ENCODE measurements at places on chromosomes 5 and 9.
A peak's percentile ranks its signal among the peaks of the same experiment; 100 is the strongest.

- no peak for DNase-seq
Measured at GRCh38 chr9:94913550-94913949, 187.1 kb downstream of the AOPEP start.

GRCh38 chr5:60594715-60595477 is 105.1 kb downstream of the DEPDC1B start:
- no peak for DNase-seq

DNA sequence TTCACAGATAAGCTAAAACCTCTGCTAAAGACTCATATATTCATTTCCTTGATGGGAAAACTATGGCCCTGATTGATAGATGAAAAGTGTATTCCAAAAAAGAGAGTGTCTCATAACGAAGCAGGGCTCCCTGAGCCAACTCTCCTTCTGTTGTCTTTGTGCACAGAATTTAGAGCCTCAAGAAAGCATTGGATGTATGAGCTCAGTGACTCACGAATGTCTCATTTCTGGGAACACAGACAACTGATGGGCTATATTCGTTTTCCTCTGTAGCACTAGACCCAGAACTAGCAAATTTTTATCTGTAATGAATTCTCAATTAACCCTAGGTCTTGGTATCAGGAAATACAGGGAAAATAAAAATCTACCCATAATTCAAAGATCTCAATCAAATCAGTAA is 88.4 kb downstream of the LMNB1 start:
- no peak for DNase-seq

- no peak for DNase-seq
Measured at GRCh38 chr5:103424026-103424425, 138.6 kb downstream of the NUDT12 start.

DNA sequence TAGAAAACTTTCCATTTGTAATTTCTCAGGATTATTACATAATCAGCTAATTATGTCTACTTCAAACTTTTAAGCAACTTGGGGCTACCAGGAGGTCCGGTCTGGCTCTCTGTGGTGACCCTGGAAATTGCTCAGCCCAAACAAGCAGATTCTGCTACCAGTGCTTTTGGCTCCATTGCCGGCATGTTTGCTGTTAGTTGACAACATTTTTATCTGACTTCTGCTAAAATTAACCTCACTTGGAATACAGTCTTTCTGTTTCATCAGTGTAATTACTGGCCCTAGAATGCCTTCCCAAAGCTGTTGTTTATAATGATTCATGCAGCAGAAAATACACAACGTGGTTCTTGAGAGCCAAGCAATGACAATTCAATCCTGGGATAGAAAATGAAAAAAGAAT is 38.5 kb upstream of the FAM81B start:
- no peak for DNase-seq

- no peak for DNase-seq
Measured at GRCh38 chr5:113505181-113505580, 8.3 kb upstream of the YTHDC2 start.

DNA sequence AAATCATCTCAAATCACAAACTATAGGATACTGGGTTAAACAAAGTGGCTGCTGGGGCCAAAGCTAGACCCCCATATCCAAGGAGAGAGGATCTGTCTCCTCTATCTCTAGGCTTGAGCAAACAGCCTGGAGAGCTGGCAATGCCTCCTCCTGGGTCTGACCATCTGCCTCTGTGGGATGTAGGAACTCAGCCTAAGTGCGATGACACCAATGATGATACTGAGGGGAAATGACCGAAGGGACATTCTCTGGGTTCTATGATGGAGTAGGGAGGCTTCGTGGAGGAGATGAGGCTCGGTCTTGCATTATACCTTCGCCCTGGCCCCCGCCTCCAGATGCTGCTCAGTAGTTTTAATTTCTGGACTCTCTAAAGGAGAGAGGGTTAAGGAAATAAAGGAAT is 9.3 kb upstream of the SPATA24 start:
- DNase-seq, result no peak

DNA sequence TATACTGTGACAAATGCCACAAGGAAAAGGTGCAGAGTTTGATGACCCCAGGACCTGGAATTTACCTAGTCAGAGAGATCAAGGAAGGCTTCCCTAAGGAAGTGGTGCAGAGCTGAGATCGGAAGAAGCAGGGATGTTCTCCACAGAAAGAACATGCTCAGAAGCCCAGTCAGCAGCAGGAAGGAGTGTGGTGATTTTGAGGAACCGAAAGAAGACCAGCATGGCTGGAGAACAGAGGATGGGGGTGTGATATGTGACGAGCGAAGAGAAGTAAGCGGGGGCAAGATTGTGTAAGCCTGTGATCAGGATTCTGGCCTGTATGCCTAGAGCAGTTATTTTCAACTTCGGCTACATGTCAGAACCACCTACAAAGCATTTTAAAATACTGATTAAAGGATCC is 18.7 kb upstream of the PIK3R1 start:
- DNase-seq, result peak; percentile 81

DNA sequence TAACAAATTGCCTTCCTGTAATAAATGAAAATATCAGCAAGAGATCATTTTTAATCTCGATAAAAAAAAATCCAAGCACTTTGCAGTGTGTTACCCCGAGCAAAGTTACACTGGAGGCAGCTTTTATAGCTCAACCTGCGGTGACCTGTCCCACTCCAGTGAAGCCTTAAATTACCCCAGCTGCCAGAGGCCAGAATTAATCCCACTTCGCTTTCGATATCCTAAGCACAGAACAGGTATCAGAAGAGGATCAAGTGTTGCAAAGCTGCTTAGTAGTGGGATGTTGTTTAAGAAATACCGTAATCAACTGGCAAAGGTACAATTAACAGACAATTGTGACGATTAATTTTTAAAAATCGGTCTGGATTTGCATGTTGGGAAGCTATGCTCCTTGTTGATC is 314.0 kb downstream of the AGTPBP1 start:
- DNase-seq, result no peak

GRCh38 chr5:96546120-96546519 is 113.1 kb upstream of the PCSK1 start:
- DNase-seq, result no peak

- DNase-seq, result no peak
Measured at GRCh38 chr5:147558826-147559225, 49.0 kb upstream of the DPYSL3 start.

DNA sequence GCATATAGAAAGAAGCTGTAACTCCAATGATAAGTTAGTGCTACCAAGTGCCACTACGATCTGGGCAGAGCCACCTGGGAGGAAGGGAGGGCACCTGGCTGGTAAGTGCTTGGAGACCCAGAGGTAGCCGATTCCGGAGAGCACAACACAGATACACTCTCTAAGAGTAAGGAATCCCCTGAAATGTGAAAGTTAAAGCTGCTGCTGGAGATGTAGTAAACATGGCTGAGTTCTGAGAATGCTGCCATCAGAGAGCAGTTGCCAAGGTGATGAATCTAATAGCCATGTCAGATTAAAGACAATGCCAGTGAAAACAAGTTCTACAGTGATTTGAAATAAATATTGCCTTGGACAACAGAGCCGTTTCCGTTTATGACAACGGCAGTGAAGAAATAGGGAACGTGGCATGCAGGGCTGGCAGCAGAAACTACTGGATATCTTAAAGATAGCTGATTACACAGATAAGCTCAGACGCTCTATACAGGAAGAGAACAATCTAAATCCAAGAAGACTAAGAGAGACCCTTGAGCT is 561.2 kb upstream of the C9orf72 start:
- DNase-seq, result no peak

GRCh38 chr5:114101153-114101552 is 260.7 kb upstream of the KCNN2 start:
- DNase-seq, result no peak

DNA sequence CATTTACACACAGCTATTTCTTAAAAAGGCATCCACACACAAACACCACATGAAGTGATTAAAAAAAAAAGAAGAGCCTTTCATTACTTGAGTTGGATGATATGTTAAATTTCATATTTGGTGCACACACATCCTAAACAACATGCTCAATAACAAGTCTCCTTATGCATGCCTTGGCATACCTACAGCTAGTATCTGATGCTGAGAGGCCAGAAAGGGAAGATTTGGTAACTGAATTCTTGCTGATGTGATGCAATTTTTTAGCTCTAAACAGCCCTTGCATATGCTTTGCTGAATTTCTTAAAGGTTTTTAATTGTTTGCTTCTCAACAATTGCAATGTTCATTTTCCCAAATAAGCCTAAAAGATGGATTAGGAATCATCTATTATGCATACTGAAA is 338.8 kb downstream of the ARL15 start:
- DNase-seq, result no peak

GRCh38 chr5:146076028-146076427 is 29.3 kb downstream of the PLAC8L1 start:
- DNase-seq, result peak; percentile 40

DNA sequence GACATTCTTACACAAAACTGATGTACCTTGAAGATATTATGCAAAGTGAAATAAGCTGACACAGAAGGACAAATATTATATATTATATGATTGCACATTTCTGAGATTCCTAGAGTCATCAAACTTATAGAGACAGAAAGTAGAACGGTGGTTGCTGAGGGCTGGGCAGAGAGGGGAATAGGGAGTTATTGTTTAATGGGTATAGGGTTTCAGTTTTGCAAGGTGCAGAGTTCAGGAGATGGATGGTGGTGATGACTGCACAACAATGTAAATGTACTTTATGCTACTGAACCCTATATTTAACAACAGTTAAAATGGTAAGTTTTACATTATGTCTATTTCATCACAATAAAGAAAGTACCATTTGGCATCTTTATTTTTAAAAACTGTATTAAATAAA is 315.8 kb upstream of the POU5F2 start:
- no peak for DNase-seq

DNA sequence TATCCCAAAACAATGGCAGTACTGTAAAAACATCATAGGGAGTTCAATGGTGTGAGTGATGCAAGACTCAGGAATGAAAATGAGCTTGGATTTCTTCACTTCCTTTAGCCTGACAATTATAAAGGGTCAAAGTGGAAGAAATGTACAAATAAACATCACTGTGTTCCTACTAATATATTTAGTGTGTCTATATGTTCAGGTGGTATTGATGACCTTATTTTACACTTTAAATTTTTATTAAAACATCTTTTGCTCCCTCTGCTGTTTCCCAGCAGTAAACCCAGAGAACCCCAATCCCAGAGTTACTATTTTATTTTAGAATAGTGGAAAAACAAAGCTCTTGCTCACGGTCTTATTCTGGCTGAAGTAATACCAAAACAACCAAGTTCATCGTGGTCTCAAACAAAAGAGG is 2.0 kb downstream of the LOX start:
- no peak for DNase-seq

DNA sequence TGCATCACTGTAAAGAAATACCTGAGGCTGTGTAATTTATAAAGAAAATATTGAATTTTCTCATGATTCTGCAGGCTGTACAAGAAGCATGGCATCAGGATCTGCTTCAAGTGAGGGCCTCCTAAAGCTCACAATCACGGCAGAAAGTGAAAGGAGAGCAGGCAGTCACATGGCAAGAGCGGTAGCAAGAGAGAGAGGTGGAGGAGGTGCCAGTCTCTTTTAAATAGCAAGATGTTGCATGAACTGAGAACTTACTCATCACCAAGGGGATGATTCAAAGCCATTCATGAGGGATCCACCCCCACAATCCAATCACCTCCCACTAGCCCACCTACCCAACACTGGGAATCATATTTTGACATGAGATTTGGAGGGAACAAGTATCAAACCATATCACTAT is 184.5 kb upstream of the PAPPA start:
- no peak for DNase-seq

DNA sequence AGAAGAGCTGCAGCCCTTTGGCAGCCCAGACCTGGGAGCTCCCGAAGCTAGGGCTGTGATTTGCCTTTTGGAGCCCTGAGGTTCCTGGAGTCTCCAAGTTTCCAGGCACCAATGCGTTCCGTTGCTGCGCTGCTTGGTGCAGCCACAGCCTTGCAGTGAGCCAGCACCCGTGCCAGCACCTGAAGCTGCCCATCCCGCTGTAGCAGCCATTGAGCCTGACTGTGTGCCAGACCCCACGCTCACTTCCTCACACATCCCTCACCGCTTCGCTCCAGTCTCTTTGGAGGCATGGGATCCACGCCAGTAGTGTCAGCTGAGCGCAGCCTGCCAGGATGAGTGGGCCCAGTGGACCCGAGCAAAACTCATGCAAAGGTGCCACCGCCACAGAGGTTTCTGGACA is 22.5 kb upstream of the C9orf72 start:
- no peak for DNase-seq

Measured in SIG-M5 (cell line).